ENCODE measurements at places on chromosomes 5 and 9. TPM values are rescaled to one million over a fixed set of nuclear protein-coding genes. Genes with fewer than 3 reads are reported as not detected.

Gene SLC6A19
- total RNA-seq: not detected

Gene FEM1C
- total RNA-seq: 8.6 TPM

Gene KCNV2
- total RNA-seq: not detected

Gene ZNF300
- 5.7 TPM for total RNA-seq

Gene PLEKHG4B
- total RNA-seq: 7.3 TPM

- peak; percentile 92 for DNase-seq
Measured at GRCh38 chr9:94139672-94140417, 55.6 kb downstream of the PTPDC1 start.

- DNase-seq: no peak
Measured at GRCh38 chr5:40735609-40736008, 20.2 kb downstream of the TTC33 start.

DNA sequence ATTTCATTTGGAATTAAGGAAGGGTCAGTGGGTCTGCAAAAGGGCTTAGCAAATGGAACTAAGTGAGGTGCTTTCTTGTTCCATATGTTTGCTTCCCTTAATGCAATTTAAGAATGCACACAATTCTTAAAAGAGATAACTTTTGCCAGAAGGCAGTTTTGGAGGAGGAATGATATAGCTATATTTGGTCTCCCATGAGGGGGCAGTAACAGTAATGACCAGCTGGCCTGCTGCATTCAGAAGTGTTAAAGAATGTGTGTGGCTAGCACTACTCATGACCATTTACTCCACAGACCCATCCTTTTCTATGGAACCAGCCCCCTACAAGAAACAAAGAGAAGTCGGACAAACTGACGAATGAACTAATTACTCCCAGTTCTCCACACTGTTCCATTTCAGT, 638.9 kb downstream of the RAB3C start:
- no peak for DNase-seq

DNA sequence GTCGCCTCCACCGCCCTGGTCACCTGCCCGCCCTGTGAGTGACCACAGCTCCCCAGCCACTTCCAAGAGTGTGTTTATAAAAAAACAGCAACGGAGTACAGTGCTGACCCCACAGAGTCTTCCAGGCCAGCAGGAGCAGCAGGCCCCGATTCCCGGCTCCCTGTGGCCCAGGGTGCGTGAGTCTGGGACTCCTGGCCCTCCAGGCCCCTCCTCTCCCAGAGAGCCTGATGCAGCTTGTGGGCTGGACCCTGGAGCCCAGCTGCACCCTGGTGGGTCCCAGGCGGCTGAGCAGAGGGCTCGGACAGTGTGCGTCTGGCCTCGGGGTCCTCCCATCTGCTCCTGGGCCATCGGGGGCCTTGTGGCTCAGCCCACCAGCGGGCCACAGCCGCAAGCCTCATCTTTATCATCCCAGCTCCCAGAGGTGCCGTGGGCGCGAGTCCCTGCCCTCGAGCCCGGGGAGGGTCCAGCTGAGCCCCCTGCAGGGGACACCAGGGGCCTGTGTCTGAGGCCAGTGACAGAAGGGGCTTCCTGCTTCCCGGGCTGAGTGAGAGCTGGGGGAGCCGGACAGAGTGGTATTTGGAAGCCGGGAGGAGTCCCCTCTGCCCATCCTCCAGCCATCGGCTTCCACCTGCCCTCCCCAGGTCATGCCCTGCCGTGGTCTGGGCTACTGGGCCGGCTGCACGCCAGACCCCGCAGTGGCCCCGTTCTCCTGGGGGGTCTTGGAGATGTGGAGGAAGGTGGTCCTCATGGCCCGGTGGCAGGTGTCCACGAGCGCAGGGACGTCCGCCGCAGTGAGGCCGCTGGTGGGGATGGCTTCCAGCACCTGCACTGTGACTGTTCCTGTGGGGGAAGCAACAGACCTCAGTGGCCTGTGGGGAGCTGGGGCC, 10.6 kb downstream of the EGFL7 start:
- no peak for DNase-seq

DNA sequence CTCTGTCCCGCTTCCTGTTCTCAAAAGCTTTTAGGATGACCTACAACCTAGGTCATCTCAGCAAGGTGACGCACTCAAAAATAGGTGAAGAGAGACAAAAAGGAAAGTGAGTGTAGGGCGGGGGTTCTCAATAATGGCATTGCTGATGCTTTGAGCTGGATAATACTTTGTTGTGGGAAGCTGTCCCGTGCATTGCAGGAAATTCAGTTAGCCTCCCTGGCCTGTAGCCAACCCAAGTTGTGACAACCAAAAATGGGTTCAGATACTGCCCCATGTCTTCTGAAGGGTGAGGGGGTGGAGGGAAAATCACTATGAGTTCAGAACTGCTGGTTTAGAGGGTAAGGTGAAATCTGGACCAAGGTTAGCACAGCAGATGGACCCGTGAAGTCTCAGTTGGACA, 151.4 kb downstream of the MAST4 start:
- DNase-seq: no peak

- no peak for DNase-seq
Measured at GRCh38 chr9:87812375-87813118, 70.1 kb upstream of the SPATA31E1 start.

GRCh38 chr9:95458666-95459065, 58.1 kb downstream of the PTCH1 start:
- DNase-seq: no peak

GRCh38 chr5:42761791-42762190, 5.2 kb downstream of the CCDC152 start:
- no peak for DNase-seq

DNA sequence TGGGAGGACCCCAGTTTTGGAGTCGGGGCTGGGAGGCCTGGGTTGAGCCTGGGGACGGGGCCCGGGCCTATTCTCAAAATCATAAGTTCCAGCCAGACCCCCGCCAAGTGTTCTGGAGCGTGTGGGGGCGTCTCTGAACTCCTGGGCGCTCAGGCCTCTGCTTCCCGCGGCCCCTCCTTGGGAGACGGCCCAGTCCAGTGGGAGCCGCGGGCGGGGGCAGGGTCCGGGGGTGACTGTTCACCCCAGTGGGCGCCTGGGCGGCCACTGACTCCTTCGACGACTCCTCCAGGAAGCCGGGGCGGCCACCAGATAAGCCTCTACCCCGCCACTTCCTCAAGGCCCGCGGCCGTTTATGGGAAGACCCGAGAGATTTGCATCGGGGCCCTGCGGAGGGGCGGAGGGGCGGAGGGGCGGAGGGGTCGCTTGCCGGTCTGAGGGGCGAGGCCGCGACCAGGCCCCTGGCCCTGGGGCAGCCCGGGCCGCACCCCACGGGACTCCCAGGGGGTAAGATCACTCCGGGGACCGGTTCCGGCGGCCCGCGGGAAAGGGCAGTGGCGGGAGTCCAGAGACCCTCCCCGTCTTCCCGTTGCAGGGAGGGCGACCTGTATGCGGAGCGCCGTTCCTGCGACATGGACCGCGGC, 655 bp downstream of the TOR4A start:
- no peak for DNase-seq

DNA sequence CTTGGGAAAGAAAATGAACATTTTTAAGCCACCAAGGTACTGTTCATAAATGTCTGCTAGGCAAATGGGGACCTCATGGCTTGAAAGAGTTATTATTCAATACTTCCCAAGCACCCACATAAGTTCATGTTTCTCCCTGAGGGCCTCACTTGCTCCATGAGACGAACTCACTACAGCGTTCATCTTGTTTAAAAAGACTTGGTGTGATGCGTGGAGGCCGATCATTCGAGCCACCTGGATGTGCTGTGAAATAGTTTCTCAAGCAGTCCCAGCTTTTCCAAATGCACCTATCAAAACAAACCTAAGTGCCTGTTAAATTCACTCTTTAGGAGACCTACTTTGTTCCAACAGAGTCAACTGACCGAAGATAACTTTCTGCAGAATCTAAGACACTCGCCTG, 103.2 kb downstream of the LHFPL2 start:
- DNase-seq: no peak

DNA sequence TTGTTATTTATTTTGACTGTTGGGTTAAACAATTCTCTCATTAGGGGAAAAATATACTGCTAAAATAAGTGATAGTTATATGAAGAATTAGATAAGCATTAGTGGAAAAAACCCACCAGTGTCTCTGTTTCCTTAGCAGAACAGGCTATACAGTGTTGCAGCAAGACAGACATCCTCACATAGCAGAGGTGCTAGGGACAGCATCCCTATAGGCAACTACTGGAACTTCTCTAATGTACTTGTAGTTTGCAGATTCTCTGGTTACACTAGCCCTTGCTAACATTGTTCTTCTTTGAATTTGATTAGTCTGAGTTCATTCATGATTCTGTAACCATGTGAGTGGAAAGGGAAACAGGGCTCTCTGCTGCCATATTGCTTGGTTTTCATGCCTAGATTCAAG, 661.8 kb upstream of the RGMB start:
- DNase-seq: no peak

GRCh38 chr9:8268216-8268878, 468.8 kb upstream of the DMAC1 start:
- DNase-seq: no peak

All from H4 (cell line).